HCEC 1CT (cell line): ENCODE measurements at places on chromosomes 3 and 15.
A peak's percentile ranks its signal among the peaks of the same experiment; 100 is the strongest.

GRCh38 chr3:87398168-87398801 lies 121.9 kb upstream of the POU1F1 start:
- DNase-seq = no peak

- no peak for DNase-seq
Observed at GRCh38 chr15:41401904-41402267, 410 bp downstream of the NDUFAF1 start.

DNA sequence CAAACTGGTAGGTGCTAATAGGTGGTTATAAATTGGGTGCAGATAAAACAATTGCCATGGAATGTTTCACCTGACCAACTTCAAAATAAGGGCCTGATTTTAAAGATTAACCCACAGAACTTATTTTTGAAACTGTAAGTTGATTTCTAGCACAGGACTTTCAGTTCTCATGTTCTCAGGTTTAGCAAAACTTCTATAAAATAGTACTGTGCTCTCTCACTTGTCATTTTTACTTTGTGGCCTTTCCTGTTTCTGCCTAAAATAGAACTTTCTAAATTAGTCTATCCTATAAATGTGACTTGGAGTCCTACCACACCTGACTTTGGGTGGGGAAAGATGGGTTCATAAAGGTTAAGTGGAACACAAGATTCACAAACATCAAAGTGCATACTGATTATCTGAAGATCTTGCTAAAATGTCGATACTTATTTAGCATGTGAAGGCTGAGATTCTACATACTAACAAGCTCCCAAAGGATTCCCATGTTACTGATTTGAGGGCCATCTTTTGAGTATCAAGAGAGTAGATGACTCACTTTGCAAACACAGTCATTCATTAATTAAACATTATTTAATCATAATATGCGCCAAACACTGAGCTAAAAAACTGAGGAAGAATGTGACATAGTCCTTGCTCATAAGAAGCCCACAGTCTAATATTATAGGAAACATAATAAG lies 38.6 kb downstream of the BTLA start:
- no peak for DNase-seq

DNA sequence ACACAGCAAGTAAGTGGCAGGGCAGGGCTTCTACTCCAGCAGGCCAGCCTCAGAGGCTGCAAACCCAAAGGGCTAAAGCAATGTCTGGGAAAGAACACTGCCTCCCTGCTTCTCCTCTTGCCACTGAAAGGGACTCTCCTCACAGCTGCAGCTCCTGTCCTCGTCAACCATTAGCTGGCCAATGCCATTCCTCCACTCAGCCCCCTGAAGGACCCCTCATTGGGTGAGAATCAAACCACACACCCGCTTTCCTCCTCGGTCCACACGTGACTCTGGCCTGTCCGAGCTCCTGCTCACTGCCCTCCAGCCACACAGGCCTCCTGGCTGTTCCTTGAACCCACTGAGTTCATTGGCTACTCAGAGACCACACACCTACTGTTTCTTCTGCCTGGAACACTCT lies 253.7 kb upstream of the TLE3 start:
- DNase-seq = no peak

DNA sequence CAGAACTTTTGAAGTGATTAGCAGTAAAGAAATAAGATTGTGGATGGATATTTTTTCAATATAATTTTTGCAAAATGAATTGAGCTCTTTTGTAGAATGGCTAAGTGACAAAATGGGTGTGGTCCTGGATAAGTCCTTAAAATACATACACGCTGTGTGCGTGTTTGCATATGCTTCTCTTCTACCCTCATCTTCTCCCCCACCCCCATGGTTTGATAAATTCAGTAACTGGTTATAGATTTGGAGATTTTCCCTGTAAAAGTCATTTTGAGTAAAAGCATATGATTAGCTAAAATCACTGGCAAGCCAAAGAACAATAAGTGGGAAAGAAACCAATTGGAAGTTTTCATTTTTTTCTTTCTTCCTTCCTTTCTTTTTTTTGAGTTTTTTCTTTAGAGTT lies 453.9 kb upstream of the MDFIC2 start:
- DNase-seq = no peak

GRCh38 chr15:43440721-43441281 lies 52.2 kb downstream of the TP53BP1 start:
- peak; percentile 94 for DNase-seq

DNA sequence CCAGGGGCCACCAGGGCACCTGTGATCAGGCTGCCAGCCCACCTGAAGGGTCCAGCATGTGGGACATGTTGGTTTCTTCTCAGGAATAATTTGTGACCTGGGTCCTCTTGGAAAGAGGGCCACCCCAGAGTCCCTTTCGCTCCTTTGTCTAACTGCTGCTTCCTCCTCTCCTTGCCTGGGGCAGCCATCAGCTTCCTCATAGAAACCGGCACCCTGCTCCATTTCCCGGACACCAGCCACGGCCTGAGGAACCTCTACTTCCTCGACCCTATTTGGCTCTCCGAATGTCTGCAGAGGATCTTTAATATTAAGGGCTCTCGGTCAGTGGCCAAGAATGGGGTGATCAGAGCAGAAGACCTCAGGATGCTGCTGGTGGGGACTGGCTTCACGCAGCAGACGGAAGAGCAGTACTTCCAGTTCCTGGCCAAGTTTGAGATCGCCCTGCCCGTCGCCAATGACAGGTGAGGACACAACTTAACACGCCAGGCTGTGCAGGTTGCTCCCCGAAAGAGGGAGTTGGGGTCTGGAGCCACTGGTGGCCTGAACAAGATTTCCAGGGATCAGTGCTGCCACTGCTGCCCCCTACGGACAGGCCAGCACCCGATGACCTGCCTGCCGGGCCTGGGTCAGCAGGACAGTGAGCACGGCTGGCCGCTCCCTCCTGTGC lies 109.7 kb downstream of the LRRK1 start:
- DNase-seq = no peak

- DNase-seq = peak; percentile 9
Observed at GRCh38 chr3:60636846-60637245, 614.4 kb downstream of the FHIT start.

DNA sequence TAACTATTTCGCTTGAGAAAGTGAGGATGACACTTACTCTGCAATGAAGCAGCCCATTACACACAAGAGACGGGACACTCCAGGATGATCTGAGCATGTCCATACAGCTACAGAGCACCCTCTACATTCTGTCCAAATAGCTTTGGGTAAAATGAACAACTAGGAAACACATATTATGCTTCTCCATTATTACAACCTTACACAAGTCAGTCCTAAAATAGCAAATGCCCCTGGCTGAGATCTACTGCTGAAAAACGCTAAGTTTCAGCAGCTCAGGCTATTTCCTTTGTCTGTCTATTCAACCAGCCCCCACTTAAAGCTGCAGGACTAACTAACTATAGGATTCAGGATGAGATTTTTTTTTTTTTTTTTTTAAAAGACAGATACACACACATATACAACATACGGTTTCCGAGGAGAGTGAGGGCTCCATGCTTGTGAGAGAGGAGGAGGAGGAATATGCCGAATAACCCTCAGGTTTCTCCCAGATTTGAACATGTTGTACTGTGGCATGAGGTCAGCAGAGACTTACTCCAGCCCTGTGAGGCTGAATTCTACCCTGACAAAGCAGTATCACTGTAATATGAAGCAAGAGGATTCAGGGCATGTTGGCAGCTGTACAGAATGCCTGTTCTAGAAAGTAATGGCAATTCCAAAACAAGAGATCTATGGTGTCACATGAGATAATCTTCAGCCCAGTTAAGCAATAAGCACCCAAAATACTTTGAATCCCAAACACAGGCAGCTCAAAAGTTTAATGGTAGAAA lies 117.3 kb upstream of the PLXND1 start:
- DNase-seq = peak; percentile 69

- no peak for DNase-seq
Observed at GRCh38 chr15:41891946-41892345, 1.9 kb downstream of the SPTBN5 start.

DNA sequence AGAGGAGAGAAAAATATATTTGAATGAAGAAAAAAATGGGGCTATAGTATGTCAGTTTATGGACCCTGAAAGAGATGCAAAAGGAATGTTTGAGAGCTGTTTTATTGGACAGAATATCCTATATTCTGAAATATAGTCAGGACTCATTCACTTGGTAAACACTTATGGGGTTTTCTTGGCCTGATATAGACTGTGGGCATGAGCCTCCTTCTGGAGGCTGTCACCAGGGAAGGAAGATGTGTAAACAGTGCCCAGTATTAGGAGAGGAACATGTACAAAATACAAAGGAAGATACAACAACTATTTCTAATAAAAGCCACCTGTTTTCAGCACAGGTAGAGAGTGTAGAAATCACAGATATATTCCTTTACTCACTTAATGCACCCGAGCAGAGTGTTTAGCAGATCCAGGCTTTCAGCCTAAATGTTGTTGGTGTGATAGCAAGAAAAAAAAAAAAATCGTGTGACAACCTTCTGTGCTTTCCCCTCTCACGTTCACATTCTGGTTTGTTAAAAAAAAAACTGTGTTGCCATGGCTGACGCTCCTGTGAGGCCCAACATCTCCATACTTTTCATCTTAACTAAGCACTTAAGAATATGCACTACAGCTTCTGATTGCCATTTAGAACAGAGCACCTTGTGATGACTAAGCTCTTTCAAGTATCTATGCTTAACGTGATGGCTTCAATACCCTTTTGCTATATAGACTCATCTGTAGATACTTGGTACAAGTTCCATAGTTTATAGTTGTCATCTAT lies 134.1 kb downstream of the MBNL1 start:
- DNase-seq = peak; percentile 39

DNA sequence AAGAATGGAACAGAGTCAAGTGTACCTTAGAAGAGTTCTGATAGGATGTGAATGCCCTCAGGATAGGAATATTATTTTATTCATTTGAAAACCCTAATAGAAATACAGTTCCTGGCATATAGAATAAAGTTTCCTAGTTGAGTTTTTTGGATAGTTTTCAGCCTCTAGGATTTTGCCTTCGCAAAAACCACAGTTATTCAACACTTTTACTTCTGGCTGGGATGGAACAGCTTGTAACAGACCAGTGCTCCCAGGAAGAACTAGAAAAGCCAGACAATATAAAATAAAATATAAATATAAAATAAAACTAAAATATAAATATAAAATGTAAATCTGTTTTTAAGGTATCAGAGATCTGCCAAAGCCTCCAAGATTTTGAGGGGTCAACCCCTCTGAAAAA lies 27.5 kb upstream of the RARB start:
- no peak for DNase-seq

DNA sequence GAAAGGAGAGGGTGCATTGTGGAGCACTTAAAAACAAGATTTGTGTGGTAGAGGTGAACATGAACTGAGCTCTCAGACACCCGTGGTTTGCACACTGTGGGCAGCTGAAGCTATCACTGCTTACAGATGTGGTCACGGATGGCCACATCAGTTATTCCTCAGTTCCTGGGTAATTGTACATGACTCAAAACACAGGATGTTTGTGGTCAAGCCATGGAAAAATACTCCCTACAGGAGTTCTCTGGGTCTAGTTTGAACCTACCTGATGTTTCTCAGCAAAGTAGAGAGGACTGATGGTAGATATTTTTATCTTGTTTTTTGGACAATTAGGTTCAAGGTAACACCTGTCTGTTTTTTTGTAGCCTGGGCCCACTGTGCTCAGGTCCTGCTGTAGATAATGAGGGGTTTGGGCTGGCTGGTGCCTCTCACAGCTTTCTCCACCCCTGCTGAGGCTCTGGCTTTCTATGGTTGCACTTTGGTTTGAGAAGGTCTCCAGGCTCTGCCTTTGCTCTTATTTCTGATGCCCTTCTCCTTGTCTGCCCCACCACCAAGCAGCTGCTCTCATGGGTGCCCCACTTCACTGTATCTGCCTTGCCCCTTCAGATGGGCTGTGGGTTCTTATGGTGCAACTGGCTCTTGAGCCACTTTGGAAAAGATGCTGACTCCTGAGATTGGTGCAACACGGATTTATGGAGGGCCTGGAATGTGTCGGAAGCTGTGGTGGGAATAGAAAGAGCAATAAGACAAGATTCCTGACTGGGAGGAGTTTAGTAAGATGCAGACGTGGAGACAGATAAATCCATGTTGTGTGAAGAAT lies 40.1 kb downstream of the CDCP1 start:
- peak; percentile 96 for DNase-seq

- DNase-seq = no peak
Observed at GRCh38 chr3:122004991-122005565, 17.0 kb downstream of the ILDR1 start.

DNA sequence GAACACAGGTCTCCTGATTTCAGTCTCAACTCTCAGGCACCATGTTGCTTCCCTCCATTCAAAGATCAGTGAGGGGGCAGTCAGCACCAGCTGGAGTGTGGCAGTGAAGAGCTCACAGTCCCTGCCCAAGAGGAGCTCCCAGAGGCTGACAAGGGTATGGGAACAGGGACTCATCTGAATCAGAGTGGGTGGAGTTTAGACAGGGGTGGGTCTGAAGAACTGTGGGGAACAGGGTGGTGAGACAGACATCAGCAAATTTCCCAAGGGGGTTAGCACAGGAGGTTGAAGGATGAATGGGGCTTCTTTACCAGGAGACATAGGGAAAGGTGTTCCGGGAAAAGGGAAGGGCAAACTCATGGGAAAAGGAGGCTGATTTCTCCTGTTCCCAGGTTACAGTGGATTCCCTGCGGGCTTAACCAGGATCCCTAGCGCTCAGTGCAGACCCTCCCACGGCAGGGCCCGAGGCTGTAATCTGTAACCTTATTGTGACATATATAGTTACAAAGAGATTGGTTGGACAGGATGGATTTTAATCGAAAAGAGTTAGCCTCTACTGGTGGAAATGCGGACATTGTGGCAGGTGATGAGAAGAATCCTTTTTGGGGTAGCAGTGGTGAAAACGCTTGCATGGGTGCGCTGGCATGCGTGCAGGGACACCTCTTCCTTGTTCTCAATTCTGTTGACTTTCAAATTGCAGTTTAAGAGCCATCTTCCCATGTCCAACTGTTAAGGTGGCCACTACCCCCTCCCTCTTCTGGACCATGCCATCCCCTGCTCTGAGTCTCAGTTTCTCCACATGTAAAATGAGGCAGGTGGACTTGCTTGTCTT lies 160.3 kb downstream of the SMAD6 start:
- peak; percentile 18 for DNase-seq

- DNase-seq = no peak
Observed at GRCh38 chr3:53478921-53479664, 15.3 kb upstream of the CACNA1D start.

- no peak for DNase-seq
Observed at GRCh38 chr3:46466871-46467403, 2.2 kb upstream of the LTF start.

DNA sequence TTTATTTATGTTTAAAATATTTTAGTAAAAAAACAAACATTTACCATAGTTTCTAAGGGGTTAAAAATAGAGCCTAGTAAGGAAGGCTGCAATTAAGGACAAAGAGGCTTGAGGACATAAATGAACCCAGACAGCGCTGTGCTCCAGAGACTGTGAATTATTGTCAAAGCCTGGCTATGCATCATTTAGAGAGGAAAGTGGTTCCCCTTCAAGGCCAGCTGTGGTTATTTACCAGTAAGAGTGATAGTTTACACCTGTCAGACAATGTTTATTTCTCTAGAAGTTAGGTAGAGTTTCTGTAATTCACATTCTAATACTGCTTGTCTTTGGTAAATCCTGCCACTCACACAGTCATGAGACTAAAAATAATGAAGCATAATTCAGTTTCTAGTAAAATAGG lies 32.4 kb upstream of the PIK3R4 start:
- no peak for DNase-seq

- DNase-seq = peak; percentile 37
Observed at GRCh38 chr3:50226888-50227389, 9.1 kb upstream of the GNAI2 start.
